Activated CD4-positive, CD25-positive, alpha-beta regulatory T cell (primary cell): ENCODE measurements at places on chromosomes 2 and 18.

DNA sequence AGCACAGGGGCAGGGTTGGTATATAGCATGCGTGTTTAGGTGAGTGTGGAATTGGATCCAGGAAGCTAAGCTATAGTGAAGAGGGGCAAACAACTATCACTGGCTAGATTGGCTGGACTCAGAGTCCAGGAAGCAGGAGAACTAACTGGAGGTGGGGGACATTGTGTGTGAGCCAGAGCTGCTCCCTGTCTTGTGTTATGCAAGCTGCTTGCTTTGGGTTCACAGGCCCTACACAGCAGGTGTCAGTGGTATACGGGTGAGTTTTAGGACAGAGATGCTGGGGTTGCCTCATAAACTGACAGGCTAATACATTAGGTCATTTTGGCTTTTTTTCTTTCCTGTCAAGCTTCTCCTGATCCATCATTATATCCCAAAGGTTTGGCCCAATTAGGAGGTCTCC lies 87.5 kb downstream of the CCDC85A start:
- no peak for DNase-seq

- DNase-seq = no peak
Measured at GRCh38 chr2:17933256-17933655, 54.8 kb downstream of the KCNS3 start.

DNA sequence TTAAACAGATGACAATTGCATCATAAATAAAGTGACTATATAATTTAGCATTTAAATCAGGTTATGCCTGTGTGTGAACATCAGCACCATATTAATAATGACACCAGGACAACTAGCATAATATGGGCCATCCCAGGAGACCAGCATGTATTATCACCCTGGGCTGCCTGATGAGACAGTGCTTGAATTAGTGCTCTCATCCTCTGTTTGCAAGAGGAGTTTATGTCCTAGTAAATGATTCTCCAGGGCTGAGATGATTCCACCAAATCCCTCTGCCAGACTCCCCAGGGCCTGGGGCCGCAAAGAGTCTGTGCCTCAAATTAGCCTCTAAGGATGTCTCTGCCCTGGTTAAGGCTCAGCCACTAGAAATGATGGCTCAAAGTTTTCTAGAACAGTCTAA lies 97.7 kb downstream of the SGPP2 start:
- DNase-seq = no peak

- DNase-seq = no peak
Measured at GRCh38 chr2:95401480-95401879, 1.0 kb upstream of the FAHD2A start.

- no peak for DNase-seq
Measured at GRCh38 chr2:235745597-235745996, 251.8 kb downstream of the AGAP1 start.

- no peak for DNase-seq
Measured at GRCh38 chr2:38549851-38550250, 52.9 kb downstream of the HNRNPLL start.

DNA sequence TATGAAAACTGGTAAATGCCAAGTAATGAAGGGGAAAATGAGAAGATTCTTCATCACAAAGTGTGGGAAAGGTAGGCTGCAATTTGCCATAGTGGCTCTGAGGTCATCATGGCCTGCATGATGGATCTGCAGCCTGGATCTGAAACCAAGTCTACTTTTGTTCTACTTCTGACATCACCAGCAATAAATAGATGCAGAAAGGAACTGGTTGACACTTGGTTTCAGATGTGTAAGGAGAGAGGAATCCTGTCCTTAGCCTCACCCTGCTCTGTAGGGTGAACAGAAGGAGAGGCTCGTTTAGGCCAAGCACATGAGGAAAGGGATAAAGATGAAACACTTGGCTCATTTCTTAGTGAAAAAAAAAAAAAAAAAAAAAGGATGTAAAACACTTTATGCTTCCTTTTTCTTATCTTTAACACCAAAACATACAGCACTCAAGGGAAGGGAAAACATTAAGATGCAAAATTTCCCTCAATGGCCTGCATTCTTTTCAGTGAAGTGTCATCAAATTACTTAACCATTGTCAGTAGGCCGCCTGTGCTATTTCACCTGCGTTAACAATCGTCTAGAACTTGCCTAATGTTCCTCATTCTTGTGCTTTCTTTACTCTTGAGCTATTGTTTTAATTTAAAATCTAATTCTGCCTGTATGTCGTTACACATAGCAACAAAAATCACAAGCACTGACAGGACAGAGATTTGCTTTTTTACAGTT lies 3.9 kb downstream of the NEB start:
- no peak for DNase-seq
